SW 1271 (cell line): ENCODE measurements at places on chromosomes 2 and 18.
A peak's percentile ranks its signal among the peaks of the same experiment; 100 is the strongest.

GRCh38 chr2:156332534-156333273 lies at the start of gene NR4A2:
Gene NR4A2, minus strand, starts transcription at chr2:156332721. Its CDS starts 2,535 bp downstream, at chr2:156330186.
- peak; percentile 65 for DNase-seq

- DNase-seq = no peak
These were observed 135.4 kb upstream of the APCDD1 start for GRCh38 chr18:10319026-10319425.

- DNase-seq = no peak
These were observed 81.3 kb downstream of the ROCK2 start for GRCh38 chr2:11263177-11263576.

- no peak for DNase-seq
These were observed 75.2 kb upstream of the SMAD7 start for GRCh38 chr18:49025767-49026500.

- DNase-seq = no peak
These were observed 48.5 kb downstream of the ALK start for GRCh38 chr2:29872870-29873269.

- DNase-seq = no peak
These were observed 278.2 kb upstream of the LYPD1 start for GRCh38 chr2:132948211-132948610.

DNA sequence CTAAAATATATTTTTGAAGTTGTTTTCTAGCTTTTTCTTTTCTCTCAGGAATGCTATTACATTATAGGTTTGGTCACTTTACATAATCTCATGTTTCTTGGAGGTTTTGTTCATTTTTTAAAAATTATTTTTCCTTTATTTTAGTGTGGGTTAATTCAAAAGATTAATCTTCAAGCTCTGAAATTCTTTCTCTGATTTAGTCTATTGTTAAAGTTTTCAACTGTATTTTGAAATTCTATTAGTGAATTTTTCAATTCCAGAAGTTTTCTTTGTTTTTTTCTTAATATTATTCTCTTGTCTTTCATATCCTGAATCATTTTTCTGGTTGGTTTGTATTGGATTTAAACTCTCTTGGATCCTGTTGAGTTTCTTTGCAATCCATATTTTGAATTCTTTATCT lies 80.4 kb downstream of the MSTN start:
- DNase-seq = no peak

DNA sequence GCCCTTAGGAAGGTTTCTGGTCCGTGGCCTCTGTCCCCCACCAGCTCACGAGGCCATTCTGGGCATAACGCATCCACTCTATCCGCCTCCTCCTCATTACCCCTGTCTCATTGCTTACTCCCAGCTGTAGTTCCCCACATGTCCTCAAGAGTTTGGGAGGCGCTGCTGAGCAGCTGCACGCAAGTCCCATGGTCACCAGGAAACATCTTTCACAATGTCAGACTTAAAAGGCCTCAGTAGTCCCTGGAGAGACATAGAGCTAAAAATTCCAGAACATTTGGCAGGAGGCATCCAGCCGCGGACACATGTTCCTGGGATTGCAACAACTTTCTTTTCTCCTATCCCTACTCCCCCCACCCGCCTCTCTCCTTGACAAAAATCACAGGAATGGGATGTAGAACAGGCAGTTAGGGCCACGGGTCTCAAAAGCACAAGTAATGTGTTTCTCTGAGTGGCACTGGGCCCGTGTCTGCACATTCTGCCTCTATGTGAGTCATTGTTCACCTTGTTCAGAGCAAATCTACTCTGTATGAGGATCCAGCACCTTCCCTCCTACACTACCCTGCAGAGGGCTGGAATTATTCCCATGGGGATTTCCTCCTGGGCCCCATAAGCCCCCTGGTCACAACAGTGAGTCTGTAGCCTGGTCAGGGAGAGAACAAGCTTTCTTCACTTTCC lies 8.1 kb downstream of the LBH start:
- no peak for DNase-seq

- DNase-seq = peak; percentile 22
These were observed 578 bp downstream of the IWS1 start for GRCh38 chr2:127525691-127526131.

- DNase-seq = no peak
These were observed 103.8 kb downstream of the TMEFF2 start for GRCh38 chr2:192090911-192091310.

- no peak for DNase-seq
These were observed 299.0 kb downstream of the FBXO15 start for GRCh38 chr18:73848656-73849055.

DNA sequence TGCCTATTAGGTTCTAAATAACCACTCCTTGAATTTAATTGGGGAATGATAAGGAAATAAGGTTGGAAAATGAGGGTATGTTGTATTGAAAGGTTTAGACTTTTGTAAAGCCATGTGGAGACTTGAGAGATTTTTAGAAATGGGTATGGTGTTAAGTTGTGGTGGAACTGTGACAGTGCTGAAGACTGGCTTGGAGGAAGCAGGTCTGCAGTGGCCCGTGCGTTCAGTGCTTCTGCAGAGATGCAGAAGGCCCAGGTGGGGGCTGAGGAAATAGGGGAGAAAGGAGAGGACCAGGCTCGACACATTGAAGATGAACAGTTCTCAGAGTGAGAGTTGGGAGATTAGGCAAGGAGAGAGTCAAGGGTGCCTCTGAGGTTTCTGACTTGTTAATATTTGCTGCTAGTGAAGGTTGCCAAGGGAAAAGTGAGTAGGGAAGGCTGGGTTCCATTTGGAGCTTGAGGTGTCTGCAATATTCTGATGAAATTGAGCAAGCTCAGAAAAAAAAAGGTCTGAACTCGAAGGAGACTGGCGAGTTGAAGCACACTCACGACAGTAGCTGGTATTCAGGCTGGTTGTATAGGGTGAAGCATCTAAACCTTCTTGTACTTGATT lies 25.5 kb upstream of the SAG start:
- no peak for DNase-seq
